ENCODE measurements at places on chromosomes 12 and 14.

DNA sequence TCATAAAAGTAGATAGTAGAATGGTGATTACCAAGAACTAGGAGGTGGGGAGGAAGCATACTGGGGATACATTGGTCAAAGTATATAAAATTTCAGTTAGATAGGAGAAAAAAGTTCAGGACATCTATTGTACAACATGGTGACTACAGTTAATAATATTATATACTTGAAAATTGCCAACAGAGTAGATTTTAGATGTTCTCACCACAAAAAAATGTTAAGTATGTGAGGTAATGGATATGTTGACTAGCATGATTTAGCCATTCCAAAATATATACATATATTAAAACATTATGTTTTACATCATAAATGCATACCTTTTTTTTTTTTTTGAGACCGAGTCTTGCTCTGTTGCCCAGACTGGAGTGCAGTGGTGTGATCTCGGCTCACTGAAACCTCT lies 31.0 kb downstream of the TMEM116 start:
- no peak for DNase-seq

- DNase-seq: no peak
Measured at GRCh38 chr14:99803106-99803775, 10.0 kb downstream of the EML1 start.

GRCh38 chr12:111467857-111468241 lies 62.1 kb downstream of the SH2B3 start:
- DNase-seq: no peak

DNA sequence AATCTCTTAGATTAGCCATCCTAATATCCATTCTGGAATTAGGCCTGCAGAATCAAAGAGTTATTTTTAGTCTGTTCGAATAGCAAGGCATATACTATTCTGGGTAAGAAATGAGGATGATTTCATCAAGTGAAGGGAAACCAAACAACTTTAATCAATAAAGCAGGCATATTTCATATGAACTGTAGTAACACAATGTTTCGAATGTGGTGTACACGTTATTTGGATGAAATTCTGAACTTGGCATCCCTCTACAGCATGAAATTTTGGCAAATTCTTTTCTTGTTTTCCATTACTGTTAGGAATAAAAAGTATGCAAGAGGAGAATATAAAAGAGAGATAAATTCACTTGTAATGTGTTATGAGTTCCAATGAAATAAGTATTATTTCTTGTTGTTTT lies 1233.3 kb upstream of the SEL1L start:
- DNase-seq: no peak

DNA sequence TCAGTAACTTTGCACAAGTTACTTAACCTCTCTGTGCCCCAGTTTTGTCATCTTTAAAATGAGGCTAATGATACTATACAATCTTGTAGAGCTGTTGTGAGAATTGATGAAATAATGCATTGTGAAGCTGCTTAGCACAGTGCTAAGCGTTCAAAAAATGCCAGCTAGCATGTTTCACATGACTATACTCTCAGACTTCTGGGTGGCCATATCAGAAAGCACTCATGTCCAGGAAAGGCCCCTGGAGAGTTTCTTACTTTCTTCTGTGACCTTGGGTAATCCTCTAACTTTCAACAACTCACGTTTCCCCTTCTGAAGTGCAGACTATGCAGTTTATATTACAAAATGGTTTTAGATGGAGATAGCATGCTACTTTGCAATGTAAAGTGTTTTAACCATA lies 68.1 kb downstream of the TPH2 start:
- DNase-seq: no peak

GRCh38 chr14:102666635-102667034 lies 74.2 kb downstream of the RCOR1 start:
- DNase-seq: no peak
